ENCODE measurements at places on chromosomes 5 and 9.

GRCh38 chr5:143471041-143471509 lies 67.6 kb upstream of the NR3C1 start:
- no peak for DNase-seq

DNA sequence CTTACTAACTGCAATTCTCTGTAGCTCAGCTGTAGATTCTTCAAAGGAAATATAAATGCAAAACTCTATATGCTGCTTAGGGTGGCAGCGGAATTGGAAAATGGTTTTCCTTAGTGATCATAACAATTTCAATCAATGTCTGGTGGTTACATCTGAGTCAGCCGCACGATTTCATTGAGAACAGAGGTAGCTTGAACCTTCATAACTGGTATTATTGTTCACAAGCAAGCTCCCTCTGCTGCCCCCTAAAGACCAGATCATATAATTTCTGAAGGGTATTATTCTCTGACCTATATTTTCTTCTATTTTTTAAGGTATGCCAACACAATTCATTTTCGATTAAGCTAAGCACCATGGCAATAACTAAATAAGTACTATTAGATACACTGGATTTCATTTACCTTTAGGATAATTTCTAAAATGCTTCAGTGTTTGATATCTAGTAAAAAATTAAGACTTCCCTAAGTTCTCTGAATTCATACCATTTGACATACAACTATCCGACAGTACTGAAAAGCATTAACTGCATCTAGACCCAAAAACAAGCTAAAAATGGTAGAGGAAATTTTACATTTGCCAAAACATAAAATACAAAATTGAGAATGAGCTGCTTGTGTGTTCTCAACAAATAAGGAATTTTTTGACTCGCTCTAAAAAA lies 181.1 kb upstream of the SPEF2 start:
- no peak for DNase-seq

DNA sequence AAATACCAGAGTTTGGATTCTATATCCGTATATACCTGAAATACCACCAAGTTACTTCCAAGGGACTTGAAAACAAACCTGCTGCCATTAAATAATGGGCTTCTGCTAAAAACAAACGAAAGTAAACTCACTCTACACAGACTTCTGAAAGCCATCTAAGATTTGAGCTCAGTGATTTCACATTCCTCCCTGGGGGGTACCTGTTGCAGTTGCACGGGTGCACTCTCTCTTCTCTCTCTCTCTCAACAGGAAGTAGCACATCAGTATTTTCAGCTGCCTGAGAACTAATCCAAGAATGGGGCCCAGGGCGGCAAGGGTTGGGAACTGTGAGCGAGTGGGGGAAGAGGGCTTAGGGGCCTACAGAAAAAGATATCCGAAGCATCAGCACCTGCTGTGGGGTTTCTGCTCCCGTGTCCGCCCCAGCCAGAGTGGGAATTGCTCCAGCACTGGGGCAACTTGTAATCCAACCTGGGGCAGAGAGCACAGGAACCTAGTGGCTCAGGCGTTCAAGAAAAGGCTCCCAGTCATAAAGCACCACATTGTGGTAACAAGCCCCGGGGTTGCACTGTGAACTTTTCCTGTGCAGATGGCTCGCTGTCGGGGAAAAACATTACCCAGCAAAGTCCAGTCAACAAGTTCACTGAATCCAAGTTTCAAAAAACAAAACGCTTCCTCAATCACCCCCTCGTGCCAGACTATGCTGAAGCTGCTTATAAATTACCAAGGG lies 99.8 kb downstream of the EFNA5 start:
- DNase-seq, result no peak

- no peak for DNase-seq
Observed at GRCh38 chr9:38680837-38681445, 39.0 kb downstream of the FAM240B start.

DNA sequence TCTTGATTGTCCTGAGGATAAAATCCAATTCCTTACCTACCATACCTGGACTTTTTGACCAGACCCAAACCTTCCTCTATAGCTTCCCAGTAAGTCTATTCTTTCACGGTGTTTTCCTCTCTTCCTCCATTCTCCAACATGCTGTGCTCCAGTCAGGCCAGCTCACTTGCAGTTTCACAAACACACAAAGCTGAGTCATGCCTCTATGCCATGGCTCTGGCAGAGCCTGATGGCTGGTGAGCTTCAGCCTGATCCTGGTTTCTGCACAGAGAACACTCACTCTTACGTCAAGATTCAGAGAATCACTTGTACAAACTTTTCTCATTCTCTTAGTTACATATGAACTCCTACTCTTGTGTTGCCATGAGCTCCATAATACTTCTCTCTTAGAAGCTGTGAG lies 27.7 kb upstream of the PAX5 start:
- no peak for DNase-seq

DNA sequence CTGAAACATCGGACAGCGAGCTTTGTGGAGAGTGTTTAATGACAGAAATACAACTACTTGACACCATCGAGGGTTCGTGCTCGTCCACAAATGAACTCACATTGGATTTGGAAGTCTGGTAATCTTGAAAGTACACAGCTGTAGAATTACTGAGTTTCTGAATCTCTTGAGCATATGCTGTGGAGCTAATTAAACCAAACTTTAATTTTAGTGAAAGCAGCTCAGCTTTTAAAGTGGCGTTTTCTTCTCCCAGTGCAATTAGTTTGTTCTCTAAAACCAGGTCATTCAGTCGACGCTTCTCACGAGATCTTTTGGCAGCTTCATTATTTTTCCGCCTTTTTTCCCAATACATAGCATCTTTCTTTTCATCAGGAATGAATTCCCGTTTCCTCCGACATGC lies 13.5 kb downstream of the NFIL3 start:
- no peak for DNase-seq

DNA sequence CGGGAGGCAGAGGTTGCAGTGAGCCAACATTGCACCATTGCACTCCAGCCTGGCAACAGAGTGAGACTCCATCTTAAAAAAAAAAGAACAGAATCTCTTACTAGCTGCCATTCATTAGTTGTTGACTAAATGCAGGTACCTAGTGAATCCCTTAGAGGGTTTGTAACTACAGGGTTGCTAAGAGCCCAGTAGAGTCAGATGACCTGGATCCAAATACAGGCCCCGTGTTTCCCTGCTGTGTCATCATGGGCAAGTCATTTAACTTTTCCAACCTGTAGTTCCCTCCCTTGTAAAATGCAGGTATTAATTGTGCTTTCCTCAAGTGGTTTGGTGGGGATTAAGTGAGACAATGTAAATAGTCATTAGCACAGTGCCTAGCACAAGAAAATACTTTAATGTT lies 32.8 kb downstream of the PLAC8L1 start:
- no peak for DNase-seq

GRCh38 chr9:133815781-133816180 lies 77.6 kb upstream of the SARDH start:
- DNase-seq, result no peak

GRCh38 chr9:92639124-92639523 lies 30.8 kb downstream of the IPPK start:
- no peak for DNase-seq

DNA sequence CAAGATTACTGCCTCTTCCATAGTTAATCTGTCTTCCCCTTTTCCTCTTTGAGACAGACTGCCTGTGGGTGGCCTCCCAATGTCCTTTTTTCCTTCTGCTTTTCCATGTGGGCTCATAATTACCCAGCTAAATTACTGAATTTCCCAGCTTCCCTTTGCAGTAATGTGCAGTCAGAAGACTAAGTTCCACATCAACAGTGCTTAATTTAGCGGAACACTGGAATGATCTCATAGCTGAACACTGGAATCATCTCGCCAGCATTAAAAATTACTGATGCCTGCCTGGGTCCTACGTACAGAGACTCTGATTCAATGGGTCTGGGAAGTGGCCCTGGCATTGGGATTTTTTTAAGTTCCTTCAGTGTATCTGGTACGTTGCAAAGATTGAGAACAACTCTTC lies 84.3 kb downstream of the DNAH5 start:
- no peak for DNase-seq

DNA sequence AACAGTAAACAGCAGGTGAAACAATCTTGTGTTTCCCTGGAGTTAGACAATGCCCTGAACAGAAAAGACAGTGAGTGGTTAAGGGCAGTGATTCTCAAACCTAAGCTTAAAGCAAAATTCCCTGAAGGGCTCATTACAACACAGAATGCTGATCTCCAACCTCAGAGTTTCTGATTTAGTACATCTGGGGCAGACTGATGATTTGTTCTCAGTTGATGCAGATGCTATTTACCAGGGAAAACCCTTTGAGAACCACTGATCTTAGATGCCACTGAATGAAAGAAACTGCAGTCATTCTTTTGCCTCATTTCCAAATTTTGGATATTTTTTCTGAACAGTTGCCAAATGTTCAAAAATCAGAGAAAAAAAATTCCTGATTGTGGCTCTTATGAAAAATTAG lies 18.7 kb upstream of the ADAM19 start:
- no peak for DNase-seq

- no peak for DNase-seq
Observed at GRCh38 chr5:76303921-76304320, 99.2 kb upstream of the IQGAP2 start.

GRCh38 chr9:20490246-20490834 lies 132.0 kb downstream of the MLLT3 start:
- DNase-seq, result no peak
